ENCODE measurements at places on chromosomes 1 and 21.

DNA sequence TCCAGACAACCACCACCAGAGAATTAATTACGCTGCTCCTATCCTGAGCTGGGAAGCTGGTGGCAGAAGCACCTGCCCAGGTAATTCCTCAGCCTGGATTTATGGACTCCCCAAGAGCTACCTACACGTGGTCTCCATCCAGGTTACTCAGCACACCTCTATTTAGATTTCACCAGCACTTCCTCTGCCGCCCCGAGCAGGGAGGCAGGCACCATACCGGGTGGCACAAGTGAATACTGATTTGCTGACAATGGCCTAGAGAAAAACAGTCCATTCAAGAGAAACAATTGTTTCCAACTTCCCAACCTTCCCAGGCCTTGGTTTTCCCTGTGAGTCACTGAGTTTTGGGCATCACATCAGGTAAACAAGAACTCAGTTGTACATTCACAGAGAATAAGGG is 134.3 kb downstream of the MATN1 start:
- no peak for DNase-seq

- DNase-seq = no peak
These were observed 63.3 kb downstream of the GALNT2 start for GRCh38 chr1:230130172-230130944.

DNA sequence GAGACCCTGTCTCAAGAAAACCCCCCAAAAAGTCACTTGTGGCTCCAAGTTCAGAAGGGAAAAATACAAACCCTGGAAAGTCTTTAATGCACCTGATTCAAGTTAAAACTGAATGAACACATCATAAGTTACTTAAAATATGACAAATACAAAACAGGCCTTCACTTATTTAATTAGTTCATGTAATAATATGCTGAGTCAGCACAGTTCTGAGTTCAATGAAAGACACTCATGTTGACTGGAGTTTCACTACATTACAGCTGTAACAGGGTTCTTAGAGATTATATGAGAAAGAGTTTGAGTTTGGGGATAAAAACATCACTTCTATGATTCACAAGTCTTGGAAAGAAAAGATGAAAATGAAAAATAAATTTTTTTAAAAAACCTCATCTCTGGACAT is 51.0 kb downstream of the DEGS1 start:
- no peak for DNase-seq

DNA sequence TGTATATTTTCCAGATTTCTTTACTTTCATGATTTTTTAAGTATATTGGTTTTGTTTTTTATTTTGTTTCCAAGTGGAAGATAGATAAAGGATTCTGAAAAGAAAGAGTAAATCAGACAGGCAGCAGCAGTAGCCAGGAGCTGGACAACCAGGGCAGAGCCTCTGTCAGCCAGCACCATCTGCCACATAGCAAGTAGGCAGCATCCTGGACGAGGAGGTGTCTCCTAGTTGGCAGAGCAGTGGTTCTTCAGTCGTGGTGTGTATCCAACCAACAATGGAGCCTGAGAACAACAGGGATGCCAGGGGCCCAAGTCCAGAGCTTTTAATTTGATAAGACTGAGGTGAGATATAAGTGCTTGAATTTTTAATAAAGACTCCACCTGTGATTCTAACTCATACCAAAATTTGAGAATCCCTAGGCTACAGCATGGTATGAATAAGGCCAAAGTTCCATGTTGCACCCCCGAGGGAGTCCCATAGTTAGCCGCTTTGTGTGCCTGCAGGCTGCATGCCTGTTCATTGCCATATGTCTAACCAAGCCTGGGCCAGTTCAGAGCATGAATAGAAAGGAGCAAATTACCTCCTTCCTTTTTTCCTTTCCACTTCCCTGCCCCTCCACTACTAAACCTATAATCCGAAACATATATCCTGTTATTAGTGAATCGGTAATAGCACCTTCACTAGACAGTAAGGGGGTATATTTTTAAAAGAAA is 153.2 kb downstream of the NTNG1 start:
- DNase-seq = no peak

DNA sequence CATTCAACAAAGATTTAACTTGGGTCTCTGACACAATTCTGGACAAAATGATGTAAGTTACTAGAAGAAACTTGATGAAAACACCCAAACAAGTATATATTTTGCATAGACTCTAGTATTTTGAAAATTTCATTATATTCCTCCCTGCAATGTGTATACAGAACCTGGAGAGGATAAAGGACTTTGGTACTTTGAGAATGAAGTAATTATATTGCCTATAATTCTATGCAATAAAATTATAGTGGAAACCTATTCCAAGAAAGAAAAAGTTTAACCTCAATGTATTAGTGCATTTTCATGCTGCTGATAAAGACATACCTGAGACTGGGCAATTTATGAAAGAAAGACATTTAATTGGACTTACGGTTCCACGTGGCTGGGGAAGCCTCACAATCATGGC is 1146.1 kb downstream of the KCNT2 start:
- no peak for DNase-seq

DNA sequence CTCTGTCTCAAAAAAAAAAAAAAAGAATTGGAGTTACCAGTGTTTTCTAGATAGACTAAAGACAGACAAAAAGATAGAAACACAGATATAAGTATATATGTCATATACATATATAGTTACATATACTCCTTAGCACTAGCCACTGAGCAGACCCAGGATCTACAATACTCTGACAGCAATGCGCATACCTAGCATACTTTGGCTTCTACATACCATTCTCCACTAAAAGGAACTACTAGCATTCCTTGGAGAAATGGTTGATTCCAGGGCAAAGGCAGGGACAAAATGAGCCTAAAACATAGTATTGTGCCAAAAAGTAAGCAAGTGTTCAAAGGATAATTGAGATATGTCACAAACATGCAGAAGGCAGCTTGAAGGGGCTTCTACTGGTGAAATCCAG is 22.7 kb downstream of the SYNJ1 start:
- no peak for DNase-seq

- DNase-seq = no peak
These were observed 1.0 kb downstream of the PDXK start for GRCh38 chr21:43719748-43720538.

DNA sequence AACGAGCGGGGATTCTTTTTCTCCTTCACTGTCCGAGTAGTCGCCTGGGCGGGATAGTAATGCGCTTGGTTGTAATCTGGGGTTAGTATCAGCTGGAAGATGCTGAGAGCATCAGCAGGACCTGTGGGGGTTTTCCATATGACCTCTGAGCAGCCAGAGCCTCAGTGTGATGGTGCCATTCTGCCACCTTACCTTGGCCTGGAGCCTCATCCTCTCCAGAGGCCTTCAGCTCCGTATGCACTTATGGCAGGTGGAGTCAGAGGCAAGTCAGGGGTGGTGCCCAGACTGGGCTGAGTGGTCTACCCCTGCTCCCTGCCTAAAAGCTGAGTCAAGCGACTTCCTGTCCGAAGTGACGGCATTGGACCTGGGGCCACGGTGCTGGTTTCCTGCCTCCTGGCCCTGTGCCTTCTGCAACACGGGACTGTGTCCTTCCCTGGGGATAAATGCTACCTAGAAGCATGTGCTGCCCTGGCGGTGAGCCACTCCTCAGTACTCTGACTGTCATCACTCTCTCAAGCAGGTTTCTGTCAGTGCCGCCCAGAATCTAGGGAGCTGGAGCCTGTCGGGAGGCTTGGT is 24.7 kb downstream of the TENT5C start:
- no peak for DNase-seq

- no peak for DNase-seq
These were observed 55.0 kb upstream of the GCLM start for GRCh38 chr1:93964096-93964776.

DNA sequence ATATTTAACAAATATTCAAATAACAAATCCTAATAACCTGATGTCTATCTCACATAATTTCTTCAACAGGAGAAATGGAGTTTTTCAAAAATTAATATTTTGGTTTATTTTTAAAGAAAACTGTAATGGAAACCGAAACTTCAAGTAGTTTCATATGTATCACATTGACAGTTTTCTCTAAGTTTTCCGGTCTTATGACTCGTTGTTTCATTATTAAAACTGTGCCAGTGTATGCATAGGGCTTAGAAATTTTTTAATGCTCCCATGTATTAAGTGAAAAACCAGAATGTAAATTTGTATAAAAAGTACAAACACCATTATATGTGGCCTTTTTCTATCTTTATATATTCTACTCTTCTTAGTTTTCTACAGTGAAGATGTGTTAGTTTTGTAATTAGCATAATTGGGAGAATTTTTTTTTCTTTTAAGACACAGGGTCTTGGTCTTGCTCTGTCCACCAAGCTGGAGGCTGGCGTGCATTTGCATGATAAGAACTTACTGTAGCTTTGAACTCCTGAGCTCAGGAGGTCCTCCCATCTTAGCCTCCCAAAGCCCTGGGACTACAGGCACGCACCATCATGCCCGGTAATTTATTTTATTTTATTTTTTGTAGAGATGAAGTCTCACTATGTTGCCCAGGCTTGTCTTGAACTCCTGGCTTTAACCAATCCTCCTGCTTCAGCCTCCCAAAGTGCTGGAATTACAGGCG is 43.9 kb upstream of the SAMSN1 start:
- DNase-seq = peak; percentile 74

DNA sequence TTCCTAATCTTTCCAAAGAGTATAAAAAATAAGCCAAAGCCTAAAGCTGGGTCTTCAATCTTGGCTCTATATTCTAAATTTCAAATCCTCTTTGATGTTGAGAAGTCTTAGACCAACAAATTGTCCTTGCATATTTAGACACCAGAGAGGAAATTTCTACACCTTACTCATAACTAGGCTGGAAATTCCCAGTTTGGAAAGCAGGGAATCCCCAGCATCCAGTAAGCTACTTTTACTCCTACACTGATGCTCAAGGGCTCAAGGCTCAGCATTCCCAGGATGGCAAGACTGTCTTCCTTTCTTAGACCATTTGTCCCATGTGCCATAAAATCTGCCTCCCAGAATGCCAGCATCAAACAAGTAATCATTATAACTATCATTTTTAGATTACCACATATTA is 28.3 kb downstream of the PRDX6 start:
- no peak for DNase-seq

- DNase-seq = no peak
These were observed 103.4 kb downstream of the HLX start for GRCh38 chr1:220982686-220983085.

GRCh38 chr1:233166896-233167295 is 128.6 kb downstream of the PCNX2 start:
- no peak for DNase-seq

DNA sequence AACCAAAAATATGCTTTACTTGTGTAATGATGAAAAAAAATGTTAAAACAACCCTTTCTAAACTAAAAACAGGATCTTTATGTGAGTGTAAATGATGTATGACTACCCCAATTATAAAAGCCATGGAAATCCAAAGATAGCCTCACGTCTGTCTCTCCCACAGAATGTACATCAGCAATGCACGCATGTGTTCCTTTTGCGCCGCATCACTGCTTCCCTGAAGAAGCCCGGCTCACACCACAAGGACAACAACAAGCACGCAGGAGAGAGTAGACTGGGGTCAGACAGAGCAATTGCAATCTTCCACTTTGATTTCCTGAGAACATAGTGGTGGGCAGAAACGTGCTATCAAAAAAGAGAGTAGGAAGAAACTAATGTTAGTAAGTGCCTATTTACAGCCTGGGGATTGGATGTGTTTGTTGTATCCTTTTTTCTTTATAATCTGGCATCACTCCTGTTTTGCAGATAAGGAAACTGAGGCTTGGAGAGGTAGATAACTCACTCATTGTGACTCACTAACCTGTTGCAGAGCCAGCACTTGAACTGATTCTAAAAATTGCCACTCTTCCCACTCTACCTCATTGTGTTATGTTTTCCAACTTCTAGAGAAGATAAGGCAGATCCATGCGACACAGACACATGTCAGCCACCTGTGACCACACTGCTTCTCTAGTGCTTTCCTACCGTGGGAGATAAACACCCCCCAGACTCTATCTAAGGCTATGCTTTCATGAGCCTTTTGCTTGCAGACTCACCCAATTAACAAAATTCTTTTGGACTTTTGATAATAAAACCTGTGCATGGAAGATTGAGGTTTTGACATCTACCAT is 60.1 kb downstream of the MAP10 start:
- DNase-seq = no peak

GRCh38 chr1:39085174-39085573 is 59.0 kb downstream of the NDUFS5 start:
- DNase-seq = no peak

- no peak for DNase-seq
These were observed 109.9 kb upstream of the SLC25A33 start for GRCh38 chr1:9429342-9429711.

Measured in K562 (cell line).